ENCODE measurements at places on chromosomes 3 and 15.

DNA sequence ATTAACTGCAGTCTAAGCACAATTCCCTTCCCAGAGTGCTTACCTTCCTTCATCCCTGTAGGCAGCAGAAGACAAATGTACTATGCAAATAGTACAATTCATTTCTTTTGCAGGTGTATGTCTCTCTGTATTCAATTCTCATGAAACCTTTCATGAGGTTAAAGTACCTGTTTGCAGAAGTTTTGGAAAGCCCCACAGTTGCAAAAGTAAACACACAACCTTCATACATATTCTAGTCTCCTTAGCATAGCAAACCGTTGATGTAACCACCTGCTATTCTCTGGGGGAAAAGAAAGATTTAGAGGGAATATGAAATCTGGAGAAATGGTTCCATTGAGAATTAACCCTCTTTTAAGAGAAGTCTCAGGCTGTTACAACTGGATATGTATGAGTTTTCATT, 200.3 kb upstream of the SUCLG2 start:
- no peak for DNase-seq

GRCh38 chr3:150373234-150373875, 34.7 kb upstream of the TSC22D2 start:
- peak; percentile 46 for DNase-seq

GRCh38 chr3:16456784-16457415, 56.6 kb downstream of the RFTN1 start:
- DNase-seq = no peak

DNA sequence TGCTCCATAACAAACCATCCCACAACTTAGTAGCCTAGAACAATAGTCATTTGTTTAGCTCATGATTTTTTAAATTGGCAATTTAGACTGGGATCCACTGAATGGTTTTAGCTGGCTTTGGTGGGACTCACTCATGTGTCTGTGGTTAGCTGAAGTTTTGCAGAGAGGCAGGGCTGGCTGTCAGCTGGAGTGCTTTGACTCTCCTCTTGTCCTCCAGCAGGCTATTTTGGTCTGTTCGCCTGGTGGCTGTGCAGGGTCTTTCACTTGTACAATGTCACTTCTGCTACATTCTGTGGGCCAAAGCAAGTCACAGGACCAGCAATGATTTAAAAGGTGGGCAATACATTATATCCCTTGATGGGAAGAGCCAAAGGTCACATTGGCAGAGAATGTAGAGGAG, 1146.5 kb downstream of the ROBO2 start:
- no peak for DNase-seq

DNA sequence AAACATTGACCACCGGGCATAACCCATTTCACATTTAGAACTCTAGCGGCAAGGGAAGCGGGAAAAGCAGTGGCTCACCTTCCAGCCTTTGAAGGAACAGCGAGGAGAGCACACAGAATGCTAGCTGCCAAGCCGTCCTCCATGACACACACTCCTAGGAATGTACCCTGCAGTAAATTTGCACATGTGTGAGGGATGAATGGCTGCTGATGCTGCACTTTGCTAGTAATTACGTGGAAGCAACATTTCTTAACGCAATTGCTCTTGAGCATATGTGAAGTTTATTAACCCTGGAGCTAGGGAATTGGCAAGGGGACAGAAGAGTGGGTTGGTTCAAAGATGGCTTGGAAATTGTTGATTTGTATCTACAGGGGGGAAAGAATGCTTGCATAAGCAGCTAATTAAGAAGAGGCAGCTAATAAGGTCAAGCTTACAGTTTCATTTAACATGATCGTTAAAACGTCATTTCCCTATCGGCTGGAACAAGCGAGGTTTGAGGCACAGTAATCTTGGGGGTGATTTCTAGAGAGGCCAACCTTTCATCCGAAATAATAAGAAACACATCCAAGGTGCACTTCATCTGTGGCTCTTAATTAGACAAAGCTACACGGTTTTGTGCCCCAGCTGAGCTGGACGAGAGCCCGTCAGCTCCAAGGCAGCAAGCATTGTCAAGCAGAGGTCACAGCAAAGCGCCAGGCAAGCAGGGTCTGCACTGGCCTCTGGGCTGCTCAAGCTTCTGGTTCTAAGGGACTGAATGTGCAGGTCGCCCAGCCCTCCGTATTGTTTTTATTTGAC, 123.4 kb downstream of the CHSY1 start:
- no peak for DNase-seq

DNA sequence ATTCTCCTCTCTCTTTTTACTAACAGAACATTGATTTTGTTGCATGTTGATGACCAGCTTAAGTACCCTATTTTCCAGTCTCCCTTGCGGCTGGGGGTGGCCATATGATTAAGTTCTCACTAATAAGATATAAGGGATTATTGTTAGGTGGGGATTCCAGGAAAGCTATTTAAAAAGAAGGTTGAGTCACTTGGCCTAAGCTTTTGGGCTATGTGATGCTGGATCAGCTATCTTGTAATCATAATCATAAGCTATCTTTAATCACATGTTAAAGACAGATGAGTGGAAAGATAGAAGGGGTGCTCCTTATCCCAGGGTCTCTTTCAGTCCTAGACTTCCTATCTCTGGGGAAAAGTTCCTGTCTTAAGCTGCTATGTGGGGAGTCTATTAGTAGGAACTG, 59.9 kb downstream of the CGNL1 start:
- DNase-seq = no peak

DNA sequence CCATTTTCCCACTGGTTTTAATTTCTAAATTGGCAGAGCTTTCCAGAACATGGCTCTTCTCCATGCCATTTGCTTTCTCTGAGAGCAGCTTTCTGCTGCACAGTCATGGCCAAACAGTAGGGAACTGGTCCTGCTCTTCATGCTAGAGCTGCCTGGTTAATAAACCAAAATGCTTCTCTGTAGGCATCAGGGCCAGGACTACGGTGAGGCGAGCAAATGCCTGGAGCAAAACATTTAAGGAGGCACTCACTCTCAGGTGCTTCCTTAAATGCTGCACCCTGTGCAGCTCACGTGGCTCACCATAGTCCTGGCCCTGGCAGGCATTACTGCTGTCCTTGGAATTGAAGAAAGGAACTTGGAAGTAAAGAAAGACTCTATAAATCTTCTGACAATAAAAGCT, 48.5 kb upstream of the PPP2R3A start:
- DNase-seq = no peak

DNA sequence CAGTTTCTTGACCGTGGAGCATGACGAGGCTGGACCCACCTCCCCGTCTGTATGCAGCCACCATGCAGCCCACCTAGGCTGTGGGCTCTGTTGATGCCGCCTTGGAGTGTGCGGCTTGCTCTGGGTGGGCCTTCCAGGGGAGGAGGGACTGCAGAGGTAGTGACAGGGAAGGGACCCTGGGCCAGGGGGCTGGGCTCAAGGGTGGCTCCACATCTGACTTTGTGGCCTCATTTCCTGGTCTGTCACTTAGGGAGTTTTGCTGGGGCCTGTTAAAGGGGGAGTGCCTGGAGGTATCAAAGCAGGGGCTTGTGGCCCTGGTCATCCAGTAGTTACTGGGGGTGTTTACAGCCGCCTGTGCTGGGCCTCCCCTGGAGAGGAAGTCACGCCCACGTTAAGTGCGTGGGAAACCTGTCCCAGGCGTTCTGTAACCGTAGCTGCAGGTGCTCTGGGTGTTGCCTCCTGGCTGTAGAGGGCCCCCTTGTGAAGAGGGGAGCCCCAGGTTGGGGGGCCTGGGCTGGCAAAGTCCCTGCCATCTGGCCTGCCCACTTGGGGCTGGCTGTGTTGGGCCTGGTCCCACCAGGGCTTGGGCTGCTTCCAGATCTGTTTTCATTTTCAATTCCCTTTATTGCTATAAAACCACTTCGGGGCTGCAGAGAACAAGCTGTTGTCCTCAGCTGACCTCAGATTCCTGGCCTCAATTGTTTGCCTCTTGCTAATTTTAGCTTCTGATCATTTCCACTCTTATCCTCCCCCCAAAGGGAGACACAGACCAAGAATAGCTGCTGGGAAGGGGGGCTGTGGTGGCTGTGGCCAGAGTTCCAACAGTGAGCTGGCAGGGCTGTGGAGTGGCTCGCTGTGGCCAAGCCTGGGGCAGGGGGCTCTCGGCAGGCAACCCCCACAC, 26.5 kb downstream of the KLF13 start:
- peak; percentile 84 for DNase-seq

GRCh38 chr3:68136411-68136810, 482.0 kb upstream of the SUCLG2 start:
- DNase-seq = no peak

DNA sequence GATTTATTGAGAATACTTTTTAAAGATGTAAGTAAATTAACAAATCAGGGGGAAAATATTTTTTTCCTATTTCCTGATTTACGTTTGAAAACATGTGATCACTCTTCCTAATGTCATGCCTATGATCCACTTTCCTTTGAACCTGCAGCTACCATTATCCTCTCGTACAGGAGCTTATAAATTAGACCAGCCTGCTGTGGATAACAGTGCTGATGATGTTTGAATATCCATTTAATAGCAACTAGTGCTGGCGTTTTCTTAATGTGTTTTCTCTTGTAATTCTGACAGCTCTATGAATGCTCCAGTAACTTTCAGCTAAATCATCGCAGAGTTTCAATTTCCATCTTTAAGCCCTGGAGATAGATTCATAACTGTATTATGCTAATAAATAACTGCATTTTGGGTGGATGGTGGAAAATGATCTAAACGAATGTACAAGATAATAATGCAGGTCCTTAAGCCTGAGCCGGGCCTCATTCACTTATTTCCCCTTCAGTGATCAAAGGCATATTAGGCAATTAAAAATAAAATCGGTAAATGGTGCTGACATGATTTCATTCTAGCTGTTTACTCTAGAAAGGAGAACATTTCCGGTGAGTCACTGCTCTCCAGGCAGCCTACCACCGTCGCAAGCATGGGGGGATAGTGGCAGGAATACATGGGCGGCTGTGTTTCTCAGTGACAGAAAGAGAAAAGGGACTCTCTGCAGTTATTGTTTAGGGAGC, 58.5 kb upstream of the SLC24A5 start:
- DNase-seq = no peak

GRCh38 chr3:41357271-41357670, 158.0 kb downstream of the CTNNB1 start:
- DNase-seq = no peak

DNA sequence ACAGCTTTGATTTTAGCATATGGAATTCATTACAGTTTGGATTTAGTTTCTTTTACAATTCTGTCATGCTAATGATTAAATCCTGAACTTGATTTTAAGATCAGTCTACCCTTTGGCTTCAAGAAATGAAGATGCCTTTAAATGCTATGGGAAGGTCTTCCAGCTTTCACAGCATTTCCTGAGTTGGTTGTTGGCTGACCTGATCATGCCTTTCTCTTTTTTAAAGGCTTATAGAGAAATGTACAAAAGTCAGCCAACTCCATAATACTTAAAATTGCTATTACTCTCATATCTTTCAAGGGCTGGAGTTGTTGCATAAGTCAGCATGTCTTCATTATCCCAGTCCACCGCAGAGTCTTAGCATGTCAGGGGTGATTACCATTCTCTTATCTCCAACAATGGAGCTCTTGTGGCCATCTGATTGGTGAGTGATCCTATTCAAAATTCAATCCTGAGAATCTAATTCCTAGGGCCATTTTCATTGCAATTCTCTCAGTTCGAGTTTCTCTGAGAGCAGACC, 123.8 kb downstream of the GMNC start:
- no peak for DNase-seq

DNA sequence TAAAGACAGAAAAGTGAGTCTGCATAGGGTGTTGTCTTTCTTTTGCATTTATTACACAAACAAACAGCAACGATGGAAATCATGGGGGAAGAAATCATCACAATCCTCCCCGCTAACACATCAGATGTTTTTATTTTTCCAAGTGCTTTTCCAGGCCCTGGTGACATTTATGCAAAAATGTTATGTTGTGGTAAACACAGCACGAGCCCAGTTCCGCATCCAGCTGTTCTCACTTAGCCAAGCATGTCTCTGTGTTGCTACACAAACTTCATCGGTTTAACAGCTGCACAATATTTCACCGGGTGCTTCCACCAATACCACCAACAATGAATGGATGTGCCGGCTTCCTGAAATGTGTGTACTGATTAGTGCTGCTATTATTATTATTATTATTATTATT, 53.7 kb upstream of the ABHD17C start:
- no peak for DNase-seq

DNA sequence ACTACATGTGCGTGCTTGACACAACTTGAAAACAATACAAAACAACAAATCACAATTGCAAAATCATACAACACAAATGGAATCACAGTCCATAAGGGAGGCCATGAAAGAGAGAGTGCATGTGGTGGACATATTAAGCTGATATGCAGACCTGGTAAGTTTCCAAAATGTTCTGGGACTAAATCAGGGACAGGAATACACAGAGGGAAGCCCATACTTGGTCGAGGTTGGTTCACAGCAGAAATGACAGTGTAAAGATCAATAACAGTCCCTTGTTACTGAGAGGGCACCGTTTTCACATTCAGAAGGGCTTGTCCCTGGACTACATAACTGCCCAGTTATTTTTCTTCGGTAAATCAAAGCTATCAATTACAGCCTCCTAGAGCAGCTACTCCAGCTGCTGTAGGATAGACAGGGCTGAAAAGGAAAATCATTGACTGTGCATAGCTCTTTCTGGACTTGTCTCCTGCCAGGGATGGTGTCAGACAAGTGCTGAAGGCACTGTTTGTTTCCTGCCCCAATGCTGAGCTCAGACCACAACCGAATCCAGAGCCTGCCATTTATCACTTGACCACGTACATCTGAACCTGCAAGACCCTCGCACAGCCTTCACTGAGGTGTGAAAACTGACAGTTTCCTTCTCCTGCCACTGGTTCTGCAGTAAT, 79.5 kb upstream of the KCNMB2 start:
- DNase-seq = no peak

- peak; percentile 92 for DNase-seq
These were observed 12.3 kb upstream of the DENND4A start for GRCh38 chr15:65804252-65804931.

GRCh38 chr3:153221748-153222162, 59.7 kb downstream of the RAP2B start:
- DNase-seq = peak; percentile 89

DNA sequence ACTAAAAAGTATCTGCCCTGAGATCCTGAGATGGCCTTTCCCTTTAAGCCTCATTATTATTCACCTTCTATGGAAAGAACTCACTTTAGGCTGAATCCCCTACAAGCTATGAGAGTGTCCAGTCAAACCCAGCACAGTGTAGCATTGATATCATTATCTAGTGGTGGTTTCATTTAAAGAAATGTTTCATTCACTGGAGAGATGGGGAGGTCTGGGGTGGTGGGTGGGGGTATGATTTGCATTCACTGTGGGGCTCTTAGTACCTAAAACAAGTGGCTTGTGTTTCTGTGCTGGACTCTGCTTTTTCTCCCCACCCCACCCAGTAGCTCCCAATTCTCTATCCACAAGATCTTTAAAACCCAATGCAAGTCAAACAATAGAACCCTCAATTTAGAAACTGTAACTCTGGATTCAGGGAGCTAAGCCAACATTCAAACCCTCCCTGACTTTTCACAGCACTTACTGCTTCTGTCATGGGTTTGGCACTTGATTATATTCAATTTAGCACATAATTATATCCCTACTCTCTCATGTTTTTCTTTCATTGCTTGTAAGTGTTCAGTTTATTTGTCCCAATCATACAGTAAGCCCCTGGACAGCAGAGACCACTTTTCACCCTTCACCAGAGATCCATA, 310.5 kb upstream of the THBS1 start:
- no peak for DNase-seq

- DNase-seq = no peak
These were observed 249.4 kb upstream of the KCNH8 start for GRCh38 chr3:18898911-18899310.

Measured in inflammatory macrophage treated with lipopolysaccharide for 4 hours (primary cell).